Glutamatergic neuron (in vitro differentiated cells): ENCODE measurements at places on chromosomes 5 and 9. TPM values are rescaled to one million over a fixed set of nuclear protein-coding genes. Genes with fewer than 3 reads are reported as not detected.

The IFNB1 gene
- total RNA-seq = not detected

- H3K4me3 ChIP-seq = no peak overlapping the region
- H3K27me3 ChIP-seq = peaks cover 8% of the 10 kb centered on the region
- DNase-seq = no peak
- no peaks in the 10 kb centered on the region for H3K36me3 ChIP-seq
- H3K27ac ChIP-seq = no peak overlapping the region
Observed at GRCh38 chr9:8643896-8644295, 844.3 kb upstream of the DMAC1 start.

- H3K36me3 ChIP-seq = no peaks in the 10 kb centered on the region
- H3K27me3 ChIP-seq = peaks cover 3% of the 10 kb centered on the region
- H3K27ac ChIP-seq = no peak overlapping the region
Observed at GRCh38 chr9:91074866-91075265, 273.2 kb downstream of the SYK start.

DNA sequence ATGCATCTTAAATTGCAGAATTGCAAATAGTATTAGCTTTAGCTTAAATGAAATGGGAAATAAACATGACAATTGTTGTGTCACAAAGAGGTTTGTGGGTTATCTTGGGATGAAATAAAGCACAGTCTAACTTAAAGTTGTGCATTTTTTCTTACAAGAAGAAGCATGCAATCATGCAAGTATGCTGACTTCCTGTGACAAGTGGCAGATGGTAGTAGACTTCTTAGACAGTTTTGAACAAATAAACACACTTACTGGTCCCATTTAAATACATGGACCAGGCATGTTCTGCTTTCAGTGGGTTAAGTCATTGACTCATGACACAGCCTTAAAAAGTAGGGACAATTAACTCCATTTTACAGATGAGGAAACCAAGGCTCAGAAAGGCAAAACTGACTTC lies 15.9 kb upstream of the C5orf63 start:
- H3K4me1 ChIP-seq = peaks cover 4% of the 10 kb centered on the region
- no peak overlapping the region for H3K27ac ChIP-seq
- H3K4me3 ChIP-seq = no peak overlapping the region
- H3K27me3 ChIP-seq = no peaks in the 10 kb centered on the region
- H3K36me3 ChIP-seq = no peaks in the 10 kb centered on the region

The FGF10 gene
- total RNA-seq = not detected

The IFNA16 gene
- not detected for total RNA-seq

DNA sequence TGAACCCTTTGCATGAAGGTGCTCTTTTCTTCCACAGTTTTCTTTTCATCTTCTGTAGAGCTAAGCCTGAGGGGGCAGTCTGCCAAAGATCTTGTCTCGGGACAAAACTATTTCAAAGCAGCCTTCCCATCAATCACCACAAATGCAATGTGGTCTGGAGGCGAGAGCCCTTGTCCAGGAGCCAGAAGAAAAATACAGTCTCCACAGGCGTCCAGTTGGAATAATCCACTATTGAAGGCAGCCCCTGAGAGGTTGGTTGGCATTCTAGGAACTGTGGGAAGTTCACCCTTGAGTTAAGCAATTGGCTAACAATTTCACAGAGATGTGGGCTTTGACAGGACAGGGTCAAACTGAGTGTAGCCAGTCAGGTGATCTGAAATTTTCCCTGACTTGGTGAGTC lies 72.0 kb downstream of the SEMA6A start:
- H3K27ac ChIP-seq = no peak overlapping the region
- H3K4me3 ChIP-seq = no peak overlapping the region
- no peak for DNase-seq
- H3K36me3 ChIP-seq = peaks cover 5% of the 10 kb centered on the region

The ZNF618 gene
- 114 TPM for total RNA-seq

The CCNH gene
- 40.1 TPM for total RNA-seq

- H3K36me3 ChIP-seq = no peaks in the 10 kb centered on the region
- no peaks in the 10 kb centered on the region for H3K27me3 ChIP-seq
- H3K4me3 ChIP-seq = no peak overlapping the region
- no peak for DNase-seq
- no peak overlapping the region for H3K27ac ChIP-seq
Observed at GRCh38 chr9:75918154-75918553, 27.7 kb downstream of the PCSK5 start.

GRCh38 chr9:13142776-13143175 lies 136.7 kb downstream of the MPDZ start:
- H3K27ac ChIP-seq = no peak overlapping the region
- no peaks in the 10 kb centered on the region for H3K36me3 ChIP-seq

DNA sequence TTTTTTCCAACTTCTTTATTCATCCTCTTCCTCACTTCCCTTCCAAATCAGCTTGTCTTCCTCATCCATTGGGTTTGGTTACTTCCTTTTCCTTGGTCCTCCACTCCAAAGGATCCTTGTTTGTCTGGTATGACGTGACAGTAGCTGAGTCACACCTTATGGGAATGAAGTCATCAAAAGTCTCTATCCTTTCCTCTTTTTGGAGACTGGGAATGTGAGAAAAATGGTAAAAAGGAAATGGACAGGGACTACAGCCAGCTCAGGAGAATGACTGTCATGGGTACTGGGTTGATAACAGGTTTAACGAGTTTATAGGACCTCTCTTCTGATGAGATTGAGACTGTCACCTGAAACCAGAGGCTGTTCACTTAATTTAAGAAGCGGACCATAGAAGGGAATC lies 76.2 kb upstream of the MYO10 start:
- H3K36me3 ChIP-seq = no peaks in the 10 kb centered on the region
- peaks cover 3% of the 10 kb centered on the region for H3K27me3 ChIP-seq
- no peak for DNase-seq
- no peak overlapping the region for H3K27ac ChIP-seq
- H3K4me3 ChIP-seq = no peak overlapping the region

The RNF224 gene
- total RNA-seq = 0.39 TPM

DNA sequence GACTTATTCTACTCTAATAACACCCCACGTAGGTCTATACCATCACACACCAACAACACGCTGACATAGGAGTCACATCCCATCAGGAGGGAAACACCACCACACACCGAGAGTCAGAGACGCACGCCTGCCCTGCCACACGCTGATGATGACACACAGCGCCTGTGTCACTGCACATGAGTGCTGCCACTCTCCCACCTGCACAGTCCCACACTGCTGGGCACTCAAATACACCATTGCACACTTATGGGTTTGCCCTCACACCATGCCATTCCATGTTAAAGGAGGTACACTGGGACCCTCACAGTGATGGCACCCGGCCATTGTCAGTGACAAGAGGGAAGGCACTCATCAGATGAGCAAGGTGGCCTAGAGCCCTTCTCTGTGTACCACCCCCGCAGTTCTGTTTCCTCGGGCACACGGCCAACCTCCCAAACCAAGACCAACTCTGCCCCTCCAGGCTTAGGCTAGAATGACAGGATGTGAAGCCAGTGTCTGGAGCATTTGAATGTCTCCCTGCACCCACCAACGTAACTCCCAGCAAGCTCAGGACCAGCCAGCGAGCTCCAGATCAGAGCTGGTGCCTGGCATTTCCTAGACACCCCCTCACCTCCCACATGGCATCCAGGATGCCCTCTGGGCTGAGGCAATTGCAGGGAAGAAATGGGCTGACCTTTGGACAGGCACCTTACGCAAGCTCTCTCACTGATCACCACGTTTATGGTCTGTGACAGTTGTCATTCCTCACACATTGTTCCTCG lies 3.6 kb upstream of the CPLX2 start:
- DNase-seq = peak; percentile 62
- H3K27ac ChIP-seq = no peak overlapping the region
- H3K4me3 ChIP-seq = no peak overlapping the region
- peaks cover 8% of the 10 kb centered on the region for H3K27me3 ChIP-seq

The STPG3 gene
- not detected for total RNA-seq

The KCNMB1 gene
- total RNA-seq = 0.29 TPM

The SNCAIP gene
- 6.7 TPM for total RNA-seq

GRCh38 chr9:123651273-123651672 lies 278.7 kb downstream of the DENND1A start:
- peaks cover 2% of the 10 kb centered on the region for H3K4me1 ChIP-seq
- peaks cover 2% of the 10 kb centered on the region for H3K27me3 ChIP-seq
- no peak overlapping the region for H3K4me3 ChIP-seq
- no peaks in the 10 kb centered on the region for H3K36me3 ChIP-seq
- no peak for DNase-seq
- no peak overlapping the region for H3K27ac ChIP-seq

DNA sequence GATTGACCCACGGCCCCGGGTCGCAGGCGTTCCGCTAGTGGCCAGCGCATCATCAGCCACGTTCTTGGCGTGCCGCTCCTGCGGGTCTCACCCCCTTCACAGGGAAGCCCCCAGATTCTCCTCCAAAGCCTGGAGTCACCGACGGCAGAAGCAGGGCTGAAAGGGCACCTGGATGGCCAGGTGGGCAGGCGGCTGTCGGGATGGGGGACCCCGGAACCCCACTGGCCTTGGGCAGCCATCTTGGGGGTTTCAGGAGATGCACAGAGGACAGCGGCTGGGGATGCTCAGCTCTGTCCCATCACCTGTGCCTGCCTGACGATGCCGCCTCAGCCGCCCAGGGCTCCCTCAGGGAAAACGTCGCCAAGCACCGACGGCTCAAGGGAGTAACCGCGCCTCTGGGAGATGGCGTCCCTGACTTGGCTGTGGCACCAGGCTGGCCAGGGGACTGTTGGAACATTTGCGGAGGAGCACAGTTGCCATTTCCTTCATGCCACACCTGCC lies 14.1 kb upstream of the SLC9A3 start:
- DNase-seq = no peak
- no peak overlapping the region for H3K27ac ChIP-seq
- H3K4me1 ChIP-seq = peaks cover 3% of the 10 kb centered on the region
- no peak overlapping the region for H3K4me3 ChIP-seq
- no peaks in the 10 kb centered on the region for H3K36me3 ChIP-seq

DNA sequence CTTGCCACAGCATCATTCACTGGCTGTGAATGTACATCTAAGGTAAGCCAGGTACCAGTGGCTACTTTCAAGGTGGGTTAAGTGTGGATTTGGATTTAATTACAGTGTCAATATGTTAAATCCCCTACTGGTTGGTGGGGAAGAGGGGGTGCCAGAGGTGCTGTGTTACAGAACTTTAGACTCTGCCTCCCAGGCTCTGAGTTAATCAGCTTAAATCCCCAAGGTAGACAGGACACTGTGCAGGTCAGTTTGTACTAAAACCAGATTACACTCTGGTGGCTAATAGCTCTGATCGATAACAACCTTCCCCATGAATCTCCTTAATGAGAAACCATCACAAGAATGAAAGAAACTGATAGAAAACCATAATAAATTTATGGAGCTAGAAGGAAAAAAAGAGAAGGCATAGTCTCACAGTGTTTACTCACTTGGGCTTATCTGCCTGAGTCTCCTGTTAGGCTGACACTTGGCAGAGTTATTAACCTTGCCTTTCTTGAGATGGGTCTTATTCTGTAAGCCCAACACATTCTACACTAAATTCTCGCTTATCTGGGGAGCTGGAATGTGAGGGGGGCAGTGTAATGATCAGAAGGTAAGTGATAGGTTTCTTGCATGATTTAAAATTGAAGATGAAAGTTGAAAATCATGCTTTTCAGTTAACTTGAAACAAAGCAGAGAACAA lies 106.8 kb downstream of the LMNB1 start:
- no peak for DNase-seq
- H3K27me3 ChIP-seq = no peaks in the 10 kb centered on the region
- no peak overlapping the region for H3K27ac ChIP-seq
- H3K4me3 ChIP-seq = no peak overlapping the region
- peaks cover 10% of the 10 kb centered on the region for H3K4me1 ChIP-seq
- no peaks in the 10 kb centered on the region for H3K36me3 ChIP-seq

The SMIM33 gene
- not detected for total RNA-seq

The GABRA6 gene
- not detected for total RNA-seq

DNA sequence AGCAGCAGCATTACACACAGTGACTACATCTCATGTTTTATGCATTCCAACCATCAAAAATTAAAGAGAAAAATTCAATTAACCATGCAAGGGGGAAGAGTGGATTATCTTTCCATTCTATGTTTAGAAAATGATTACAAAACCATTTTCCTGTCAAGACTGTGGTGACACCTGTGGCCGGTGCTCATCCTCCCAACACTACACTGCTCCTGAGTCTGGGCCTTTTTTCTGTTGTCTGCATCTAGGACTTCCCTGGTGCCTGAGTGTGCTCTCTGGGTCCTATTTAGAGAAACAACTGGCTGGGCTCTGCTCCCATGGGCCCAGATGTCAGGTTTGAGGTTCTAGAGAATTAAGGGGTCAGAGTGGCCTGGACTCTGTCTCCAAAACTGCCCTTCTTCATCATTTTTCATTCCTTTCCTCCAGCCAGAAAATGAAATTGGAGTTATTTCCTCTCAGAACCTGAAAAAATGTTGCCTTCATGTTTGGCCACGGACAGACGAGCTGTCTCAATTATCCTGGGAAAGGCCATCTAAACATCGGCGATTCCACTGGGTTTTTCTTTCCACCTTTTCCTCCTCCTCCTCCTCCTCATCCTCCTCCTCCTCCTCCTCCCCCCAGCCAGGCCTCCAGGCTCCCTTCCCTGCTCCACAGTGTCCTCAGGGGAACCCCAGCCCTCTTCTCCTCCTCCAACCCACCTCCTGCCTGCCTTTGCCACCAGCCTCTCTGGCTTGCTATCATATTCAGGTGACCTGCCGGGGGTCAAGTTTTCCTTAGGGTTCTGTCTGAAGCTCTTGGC lies 11.4 kb upstream of the ARSI start:
- no peak overlapping the region for H3K27ac ChIP-seq
- peaks cover 25% of the 10 kb centered on the region for H3K4me1 ChIP-seq
- no peaks in the 10 kb centered on the region for H3K36me3 ChIP-seq
- H3K27me3 ChIP-seq = peaks cover 3% of the 10 kb centered on the region

DNA sequence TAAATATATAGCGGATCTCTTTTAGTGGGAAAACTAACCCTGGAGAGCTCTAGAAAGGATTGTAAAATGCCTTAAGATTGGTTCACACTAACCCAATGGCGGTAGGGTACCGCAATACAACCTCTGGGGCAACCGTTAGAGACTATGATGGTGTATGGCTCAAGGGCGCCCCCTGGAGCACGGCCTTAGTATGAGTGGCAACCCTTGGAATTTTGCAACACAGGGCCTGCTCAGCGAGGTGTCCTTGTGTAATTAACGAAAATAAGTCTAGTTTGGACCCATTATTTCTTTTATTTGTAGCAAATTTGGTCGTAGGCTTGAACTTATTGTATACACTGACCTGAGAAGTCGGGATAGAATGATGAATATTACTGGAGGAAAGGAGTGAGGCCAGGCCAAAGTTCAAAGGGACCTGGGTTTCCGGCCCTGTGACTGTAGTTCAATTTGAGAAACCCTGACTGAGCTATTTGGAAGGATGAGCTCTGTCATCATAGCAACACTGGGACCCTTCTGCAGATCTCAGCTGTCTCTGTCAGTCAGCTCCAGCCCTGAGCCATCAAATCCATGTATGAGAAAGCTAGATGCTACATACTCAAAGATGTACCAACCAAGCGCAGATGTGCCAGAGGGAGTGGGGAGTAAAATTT lies 54.8 kb downstream of the CAMK4 start:
- no peak overlapping the region for H3K27ac ChIP-seq
- H3K4me3 ChIP-seq = no peak overlapping the region
- H3K4me1 ChIP-seq = peaks cover 19% of the 10 kb centered on the region
- H3K36me3 ChIP-seq = no peaks in the 10 kb centered on the region

- no peak overlapping the region for H3K4me3 ChIP-seq
- H3K4me1 ChIP-seq = no peaks in the 10 kb centered on the region
- no peak overlapping the region for H3K27ac ChIP-seq
- no peak for DNase-seq
- H3K27me3 ChIP-seq = no peaks in the 10 kb centered on the region
Observed at GRCh38 chr5:15421921-15422412, 78.0 kb upstream of the FBXL7 start.

The NR2F1-AS1 gene
- 0.39 TPM for total RNA-seq

The CDC14B gene
- 9.2 TPM for total RNA-seq
